Activated naive CD4-positive, alpha-beta T cell treated with anti-CD3 and anti-CD28 coated beads for 36 hours (primary cell): ENCODE measurements at places on chromosomes 12 and 14. TPM values are rescaled to one million over a fixed set of nuclear protein-coding genes. Genes with fewer than 3 reads are reported as not detected.
A peak's percentile ranks its signal among the peaks of the same experiment; 100 is the strongest.

DNA sequence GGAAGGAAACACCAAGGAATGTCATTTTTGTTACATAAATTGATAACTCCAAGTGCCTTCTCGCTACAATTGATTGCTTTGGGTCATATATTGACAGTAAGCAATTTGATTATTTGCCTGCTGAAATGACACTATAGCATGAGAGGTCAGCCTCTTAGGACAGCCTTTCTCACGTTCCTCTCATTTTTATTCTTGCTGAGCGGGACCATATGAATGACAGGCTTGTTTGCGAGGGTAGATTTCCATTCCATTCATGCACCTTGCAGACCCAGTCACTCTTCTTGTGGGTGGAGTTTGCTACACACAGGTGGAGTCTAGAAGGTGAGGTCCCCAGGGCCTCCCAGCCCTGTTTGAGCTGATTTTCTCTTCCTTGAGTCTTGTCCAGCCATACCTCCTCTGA lies 27.3 kb downstream of the DAAM1 start:
- no peak for DNase-seq

DNA sequence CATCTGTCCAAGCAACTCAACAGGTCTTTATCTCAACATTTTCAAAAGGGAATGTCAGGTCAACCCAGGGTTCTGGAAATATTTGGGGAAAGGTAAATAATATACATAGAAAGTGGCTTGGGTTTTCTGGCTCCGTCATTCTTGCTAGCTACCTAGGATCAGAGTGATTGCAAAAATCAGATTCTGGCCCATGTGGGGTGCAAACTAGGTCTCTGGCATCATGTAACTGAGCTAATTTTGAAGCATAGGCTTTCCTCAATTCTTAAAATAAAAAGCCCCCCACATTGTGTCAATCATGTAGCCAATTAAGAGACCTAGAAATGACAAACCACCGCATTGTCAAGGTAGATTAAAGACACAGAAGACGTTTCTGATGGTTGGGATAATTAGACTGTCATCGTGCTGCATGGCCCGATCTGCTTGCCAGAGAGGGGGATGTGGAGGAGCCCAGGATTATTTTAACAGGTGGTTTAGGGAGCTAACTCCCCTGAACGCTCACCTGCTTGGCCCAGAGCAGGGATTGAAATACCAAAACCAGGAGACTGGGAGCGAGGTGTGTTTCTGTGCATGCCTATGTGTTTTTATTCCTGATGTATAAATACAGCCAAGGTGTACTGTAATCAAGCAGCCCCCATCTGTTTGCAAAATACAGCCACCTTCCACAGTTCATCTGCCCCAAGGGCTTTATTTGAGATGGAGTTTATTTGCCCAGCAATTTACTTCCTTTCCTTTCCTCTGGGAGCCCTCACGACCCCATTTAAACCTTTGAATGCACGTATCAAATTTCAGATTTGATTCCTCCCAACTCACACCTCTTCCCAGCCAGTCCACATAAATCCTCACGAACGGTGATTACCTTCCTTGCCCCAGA lies 189.5 kb downstream of the TTC8 start:
- DNase-seq = no peak

GRCh38 chr12:11780521-11781101 lies 131.1 kb downstream of the ETV6 start:
- DNase-seq = peak; percentile 68

GRCh38 chr12:127588249-127588648 lies 678.7 kb upstream of the TMEM132C start:
- DNase-seq = no peak

DNA sequence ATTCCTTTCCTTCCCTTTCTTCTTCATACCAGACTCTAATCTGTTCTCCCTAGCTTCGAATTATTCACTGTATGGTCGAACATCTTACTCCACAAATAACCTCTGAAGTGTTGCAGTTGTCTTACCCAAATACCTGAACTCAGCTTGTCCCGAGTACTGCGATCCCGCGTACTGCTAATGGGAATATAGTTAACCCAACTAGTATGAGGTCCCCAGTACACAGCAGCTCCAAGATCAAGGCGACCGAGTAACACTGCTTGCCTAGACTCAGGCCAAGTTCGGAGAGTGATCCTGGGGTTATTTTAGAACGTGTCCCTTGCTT lies 462 bp upstream of the ETNK1 start:
- DNase-seq = no peak

DNA sequence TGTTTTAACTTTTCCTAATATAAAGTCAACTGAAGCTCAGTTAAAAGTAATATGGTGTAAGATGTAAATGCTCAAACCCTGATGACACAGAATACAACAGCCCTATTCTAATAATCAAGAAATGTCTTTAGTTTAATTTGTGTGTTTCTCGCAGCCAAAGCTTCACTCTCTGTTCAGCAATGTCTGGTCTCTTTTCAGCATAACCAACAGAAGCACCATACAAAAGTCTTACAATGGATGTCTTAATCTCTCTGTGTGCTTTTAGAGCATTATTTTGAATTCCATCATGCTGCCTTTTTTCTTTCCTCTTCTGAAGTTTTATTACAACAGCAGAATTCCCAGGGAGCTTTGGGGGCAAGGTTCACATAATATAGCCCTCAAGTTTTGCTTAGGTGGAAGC lies 210.2 kb upstream of the NPAS3 start:
- no peak for DNase-seq

GRCh38 chr12:93008044-93008778 lies 79.1 kb upstream of the EEA1 start:
- no peak for DNase-seq

DNA sequence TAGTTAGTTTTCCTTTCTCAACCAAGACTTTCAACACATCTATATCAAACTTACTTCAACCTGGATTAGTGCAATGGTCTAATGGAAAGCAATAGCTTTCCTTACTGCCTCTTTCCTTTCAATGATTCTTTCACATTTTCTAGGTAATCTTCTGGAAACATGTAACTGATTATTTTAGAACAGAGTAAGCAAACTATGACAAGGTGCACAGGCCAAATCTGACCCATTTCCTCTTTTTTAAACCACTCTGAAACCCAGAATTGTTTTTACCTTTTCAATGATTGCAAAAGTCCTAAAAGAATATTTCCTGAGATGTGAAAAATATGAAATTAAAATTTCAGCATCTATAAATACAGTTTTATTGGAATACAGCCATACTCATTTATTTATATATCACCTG lies 81.6 kb upstream of the TMTC2 start:
- no peak for DNase-seq

- no peak for DNase-seq
Observed at GRCh38 chr12:68268967-68269366, 15.6 kb upstream of the IL22 start.

GRCh38 chr14:101657372-101657771 lies 96.1 kb downstream of the DIO3 start:
- DNase-seq = no peak

- no peak for DNase-seq
Observed at GRCh38 chr14:32078023-32078857, 1.1 kb downstream of the ARHGAP5 start.

GRCh38 chr12:94140556-94140955 lies 7.8 kb upstream of the PLXNC1 start:
- DNase-seq = peak; percentile 61

DNA sequence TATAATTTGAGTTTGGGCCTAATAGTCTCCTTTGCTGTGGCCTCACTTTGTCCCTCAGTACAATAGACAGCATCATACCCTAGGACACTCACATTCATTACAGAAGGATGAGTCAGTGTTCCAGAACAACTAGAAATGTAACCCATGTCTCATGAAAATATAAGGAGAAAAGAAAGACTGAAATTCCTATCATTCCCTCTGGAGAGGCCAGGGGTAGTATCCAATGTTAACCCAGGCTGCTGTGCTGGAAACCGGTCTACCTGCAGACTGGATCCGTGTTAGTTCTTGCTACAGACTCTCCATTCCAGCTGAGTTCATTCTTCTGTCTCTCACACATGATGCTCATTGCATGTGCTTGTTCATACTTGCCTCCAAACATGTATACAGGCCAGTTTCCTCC lies 75.8 kb upstream of the HOXC13 start:
- DNase-seq = no peak

GRCh38 chr14:50173891-50174290 lies 57.5 kb downstream of the SOS2 start:
- no peak for DNase-seq

- no peak for DNase-seq
Observed at GRCh38 chr14:36295642-36296627, 24.5 kb downstream of the MBIP start.

- peak; percentile 87 for DNase-seq
Observed at GRCh38 chr14:22886500-22887259, 3.7 kb downstream of the REM2 start.

DNA sequence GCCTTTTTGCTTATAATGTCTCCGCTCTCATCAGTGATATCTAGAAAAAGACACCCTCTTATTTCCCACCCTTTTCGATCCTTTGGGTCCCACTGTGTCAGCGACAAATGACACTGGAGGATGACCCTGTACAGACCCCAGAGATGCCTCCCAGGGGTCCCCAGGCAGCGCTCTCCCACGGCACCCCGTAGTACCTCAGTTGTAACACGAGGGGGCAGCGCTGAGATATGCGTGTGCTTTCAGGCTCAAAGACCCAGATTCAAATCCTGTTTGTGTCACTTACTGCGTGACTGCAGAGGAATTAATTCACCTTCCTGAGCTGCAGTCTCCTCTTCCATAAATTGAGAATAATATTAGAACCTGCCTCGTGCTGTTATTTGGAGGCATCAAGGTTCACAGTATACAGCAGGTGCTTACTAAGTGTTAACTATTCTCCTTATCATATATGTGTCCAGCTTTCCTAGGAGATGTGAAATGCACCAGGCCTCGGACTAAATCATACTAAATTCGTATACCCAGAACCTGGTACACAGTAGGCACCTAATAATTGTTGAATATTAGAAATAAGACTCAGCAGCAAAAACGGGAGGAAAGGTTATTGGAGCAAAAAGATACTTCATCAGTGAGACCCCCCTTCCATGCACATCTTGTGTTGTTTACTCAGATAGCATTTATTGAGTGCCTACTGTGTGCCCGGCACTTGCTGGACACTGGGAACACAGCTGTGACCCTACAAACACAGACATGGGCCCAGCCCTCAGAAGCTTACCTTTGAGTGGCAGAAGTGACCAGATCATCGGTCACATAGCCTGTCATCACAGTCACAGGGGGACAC lies 99.9 kb downstream of the PHETA1 start:
- DNase-seq = peak; percentile 35

GRCh38 chr14:24937300-24937699 lies 112.6 kb downstream of the STXBP6 start:
- no peak for DNase-seq

GRCh38 chr14:70886421-70887206 lies 20.6 kb upstream of the PCNX1 start:
- DNase-seq = peak; percentile 77

DNA sequence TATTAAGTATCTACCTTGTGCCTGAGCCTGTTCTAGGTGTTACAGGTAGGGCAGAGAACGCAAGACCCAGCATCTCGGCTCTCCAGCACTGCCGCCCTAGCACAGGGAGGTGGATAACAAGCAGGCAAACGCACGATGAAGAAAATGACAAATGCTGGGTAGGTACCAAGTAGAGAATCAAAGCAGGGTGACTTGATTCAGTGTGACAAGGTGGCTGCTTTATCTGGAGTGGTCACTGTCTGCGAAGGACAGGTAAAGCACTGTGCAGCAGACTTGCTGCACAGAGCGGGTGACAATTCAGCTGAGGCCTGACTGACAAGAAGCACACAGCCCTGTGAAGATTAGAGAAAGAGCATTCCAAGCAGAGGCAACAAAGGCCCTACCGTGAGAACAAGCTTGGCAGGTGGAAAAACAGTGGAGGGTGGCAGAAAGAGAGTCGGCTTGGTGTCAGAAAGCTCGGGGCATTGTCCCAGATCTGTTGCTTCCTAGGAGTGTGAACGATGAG lies 12.9 kb downstream of the PRKCH start:
- peak; percentile 51 for DNase-seq

GRCh38 chr12:8127138-8127537 lies 3.7 kb downstream of the CLEC4A start:
- DNase-seq = peak; percentile 32

- DNase-seq = no peak
Observed at GRCh38 chr12:94264736-94265485, 116.5 kb downstream of the PLXNC1 start.

DNA sequence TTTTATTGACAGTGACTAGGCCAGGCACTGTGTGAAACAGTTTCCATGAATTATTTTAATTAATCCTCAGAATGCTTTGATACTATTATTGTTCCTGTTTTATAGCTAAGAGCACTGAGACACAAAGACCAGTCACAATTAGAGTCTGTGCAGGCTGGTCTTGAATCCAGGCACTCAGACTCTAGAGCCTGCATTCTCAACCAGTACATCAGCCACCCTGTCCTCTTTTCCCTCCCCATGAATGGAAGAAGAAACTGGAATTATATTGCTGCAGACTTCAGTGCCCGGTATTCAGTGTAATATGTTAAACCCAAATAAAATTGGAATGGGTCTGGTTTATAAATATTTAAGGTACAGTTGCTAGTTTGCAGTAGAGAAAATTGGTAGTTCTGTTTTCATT lies 303.0 kb upstream of the RGS6 start:
- no peak for DNase-seq

DNA sequence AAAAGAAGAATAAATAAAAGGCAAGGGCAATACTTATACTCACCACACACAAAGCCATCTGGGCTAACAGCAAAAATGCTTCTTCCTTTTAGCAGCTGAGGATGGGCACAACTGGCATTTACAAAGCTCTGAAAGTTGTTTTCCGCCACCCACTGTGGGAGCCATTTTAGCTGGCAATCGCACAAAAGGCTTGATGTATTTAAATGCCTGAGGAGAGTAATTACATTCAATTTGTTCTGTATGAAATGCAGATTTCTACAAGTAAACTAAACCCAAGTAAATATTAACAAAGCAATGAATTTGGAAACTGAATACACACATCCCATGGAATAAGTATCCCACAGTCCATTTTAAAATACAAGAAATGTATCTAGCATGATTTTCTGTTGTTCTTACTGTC lies 37.5 kb downstream of the LRIG3 start:
- DNase-seq = no peak

- no peak for DNase-seq
Observed at GRCh38 chr12:28683366-28683765, 465.7 kb upstream of the FAR2 start.

DNA sequence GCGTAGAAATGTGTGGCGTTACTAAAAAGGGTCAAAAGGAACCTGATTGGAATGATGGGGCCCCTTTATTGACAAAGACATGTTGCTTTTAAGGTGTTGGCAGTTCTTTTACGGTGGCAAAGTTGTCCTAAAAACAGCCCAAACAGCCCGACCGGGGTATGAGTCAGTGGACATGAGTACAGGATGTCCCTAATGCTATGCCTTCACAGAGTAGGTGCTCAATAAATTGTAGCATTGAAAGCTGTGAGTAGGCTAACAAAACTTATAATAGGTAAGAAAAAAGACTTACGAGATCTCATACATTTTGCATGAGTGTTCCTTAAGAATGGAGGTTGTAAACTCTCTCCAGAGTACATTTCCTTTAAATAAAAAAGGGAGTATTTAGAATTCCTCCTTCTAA lies 2.6 kb downstream of the ELK3 start:
- DNase-seq = peak; percentile 37

Gene FGF6
- total RNA-seq = not detected

Gene GALNT9
- 1.2 TPM for total RNA-seq

Gene ALDH6A1
- 25.3 TPM for total RNA-seq

Gene TMX1
- total RNA-seq = 59.4 TPM

Gene NEUROD4
- not detected for total RNA-seq

Gene ZDHHC22
- not detected for total RNA-seq

Gene TEX22
- 2.0 TPM for total RNA-seq

Gene SDR9C7
- not detected for total RNA-seq

Gene ZNF891
- total RNA-seq = 1.1 TPM

Gene PLCZ1
- not detected for total RNA-seq

Gene MGST1
- not detected for total RNA-seq

Gene NPAS3
- total RNA-seq = not detected

Gene MORN3
- total RNA-seq = 2.9 TPM
